ENCODE measurements at places on chromosomes 5 and 9.

DNA sequence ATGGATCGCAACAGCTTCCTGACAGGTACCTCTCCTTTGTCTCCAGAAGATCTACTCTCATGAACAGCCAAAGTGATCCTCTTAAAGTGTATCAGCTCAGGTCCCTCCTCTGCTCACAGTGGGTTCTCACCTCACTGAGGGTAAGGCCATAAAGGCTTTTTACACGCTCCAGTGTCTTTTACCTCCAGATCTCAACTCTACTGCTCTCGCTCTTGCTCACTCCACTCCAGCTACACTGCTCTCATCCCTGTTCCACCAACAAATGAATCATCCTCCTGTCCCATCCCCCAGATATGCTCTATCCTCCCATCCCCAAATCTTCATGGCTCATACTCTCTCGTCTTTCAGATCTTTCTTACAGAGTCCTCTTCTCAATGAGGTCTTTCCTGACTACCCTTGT is 248.6 kb upstream of the EFNA5 start:
- no peak for DNase-seq

- no peak for DNase-seq
These were observed 621.3 kb upstream of the ZNF608 start for GRCh38 chr5:125367702-125368101.

GRCh38 chr5:124887223-124887622 is 140.8 kb upstream of the ZNF608 start:
- DNase-seq = no peak

GRCh38 chr9:99863955-99864354 is 42.3 kb downstream of the NR4A3 start:
- DNase-seq = no peak

DNA sequence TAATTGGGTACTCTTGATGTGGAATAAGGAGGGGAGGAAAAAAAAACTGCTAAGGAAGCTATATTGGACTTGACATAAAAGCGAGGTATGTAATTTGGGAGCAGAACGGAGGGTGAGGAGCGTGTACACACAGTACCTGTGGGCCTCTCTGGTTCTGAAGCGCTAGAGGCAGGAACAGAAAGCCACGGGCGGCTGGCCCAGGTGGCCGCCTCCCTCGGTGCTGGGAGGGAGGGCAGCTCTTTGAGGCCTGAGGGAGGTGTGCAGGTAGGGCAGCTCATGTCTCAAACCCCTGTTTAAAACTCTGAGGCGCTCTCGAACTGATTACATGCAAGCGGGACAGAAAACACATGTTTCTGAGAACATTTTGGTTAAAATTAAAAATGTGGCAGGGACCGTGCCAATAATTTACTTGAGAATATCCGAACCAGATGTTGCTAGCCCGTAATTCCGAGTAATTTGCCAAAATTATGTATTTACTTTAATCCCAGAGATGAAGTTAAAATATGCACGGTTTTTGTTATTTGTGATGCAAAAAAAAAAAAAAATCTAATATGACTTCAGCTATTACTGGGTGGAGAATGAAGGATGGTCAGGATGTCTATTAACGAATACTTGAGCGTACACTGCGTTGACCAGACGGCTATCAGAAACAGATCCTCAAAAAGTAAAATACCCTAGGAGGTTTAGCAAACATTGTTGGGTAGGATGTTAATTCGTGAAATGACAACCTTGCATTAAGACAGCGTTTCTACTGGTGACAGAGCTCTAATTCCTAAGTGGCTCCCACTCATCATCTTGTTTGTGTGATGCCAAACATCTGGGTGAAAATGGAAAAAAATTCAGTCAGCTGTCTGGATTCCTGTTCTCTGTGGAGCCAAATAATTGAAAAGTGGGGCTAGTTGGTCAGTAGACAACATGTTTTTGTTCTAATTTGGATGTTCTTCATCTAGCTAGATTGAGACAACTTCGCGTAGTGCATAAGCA is 24.4 kb upstream of the STC2 start:
- no peak for DNase-seq

DNA sequence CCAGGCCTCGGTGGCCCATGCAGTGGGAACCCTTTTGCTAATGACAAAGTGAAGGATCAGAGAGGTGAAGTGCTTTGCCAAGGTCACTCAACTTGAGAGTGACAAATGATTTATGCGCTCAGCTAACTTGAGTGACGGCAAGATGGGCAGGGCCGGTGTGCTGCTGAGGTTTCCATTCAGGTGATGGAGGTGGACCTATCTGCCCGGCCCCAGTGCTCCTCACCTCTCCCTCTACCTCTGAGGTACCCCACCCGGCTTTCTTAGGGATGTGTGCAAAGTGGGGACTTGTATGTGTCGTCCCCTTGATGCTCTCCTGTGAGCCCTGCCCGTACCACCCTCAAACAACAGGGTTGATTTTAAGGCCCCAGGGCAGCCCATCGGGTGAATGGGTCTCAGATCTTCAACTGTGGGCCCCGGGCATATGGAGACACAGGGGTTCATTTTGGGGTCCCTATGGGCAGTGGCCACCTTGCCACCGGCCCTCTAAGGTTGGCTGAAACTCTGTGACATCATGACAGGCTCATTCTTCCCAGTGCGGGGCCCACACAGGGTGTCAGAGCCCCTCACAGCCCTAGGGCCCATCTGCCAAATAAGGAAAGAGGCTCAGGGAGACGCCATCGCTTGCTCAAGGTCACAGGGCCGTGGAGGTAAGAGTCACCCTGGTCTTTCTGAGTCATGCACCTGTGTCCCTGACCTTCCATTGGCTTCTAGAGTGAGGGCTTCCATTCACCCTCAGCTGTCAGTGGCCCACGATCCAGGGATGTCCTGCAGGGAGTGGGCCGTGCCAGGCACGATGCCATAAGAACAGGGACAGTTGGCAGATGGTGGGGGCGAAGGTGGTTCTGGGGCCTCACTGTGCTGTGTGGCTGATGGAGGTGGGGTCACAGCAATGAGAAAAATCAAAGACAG is 170.6 kb upstream of the MVB12B start:
- DNase-seq = no peak

DNA sequence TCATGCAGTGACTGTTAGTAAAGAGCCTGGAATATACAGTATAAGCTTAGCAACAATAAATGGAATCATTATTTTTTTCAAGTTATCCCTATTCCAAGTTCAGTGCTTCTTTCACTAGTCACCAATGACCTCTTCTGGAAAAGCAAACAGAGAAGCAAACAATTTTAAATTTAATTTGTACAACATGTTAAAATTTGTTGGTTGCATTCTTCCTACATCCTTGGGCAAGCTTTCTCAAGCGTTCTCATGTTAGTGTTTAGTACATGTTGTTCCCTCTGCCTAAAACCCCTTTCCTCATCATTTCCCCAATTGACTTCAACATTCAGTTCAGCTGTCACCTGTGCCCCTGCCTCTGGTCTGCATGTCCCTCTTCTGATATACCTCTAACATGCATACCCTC is 123.4 kb downstream of the SEC61B start:
- DNase-seq = no peak

- no peak for DNase-seq
These were observed 159.4 kb upstream of the FST start for GRCh38 chr5:53321073-53321472.

DNA sequence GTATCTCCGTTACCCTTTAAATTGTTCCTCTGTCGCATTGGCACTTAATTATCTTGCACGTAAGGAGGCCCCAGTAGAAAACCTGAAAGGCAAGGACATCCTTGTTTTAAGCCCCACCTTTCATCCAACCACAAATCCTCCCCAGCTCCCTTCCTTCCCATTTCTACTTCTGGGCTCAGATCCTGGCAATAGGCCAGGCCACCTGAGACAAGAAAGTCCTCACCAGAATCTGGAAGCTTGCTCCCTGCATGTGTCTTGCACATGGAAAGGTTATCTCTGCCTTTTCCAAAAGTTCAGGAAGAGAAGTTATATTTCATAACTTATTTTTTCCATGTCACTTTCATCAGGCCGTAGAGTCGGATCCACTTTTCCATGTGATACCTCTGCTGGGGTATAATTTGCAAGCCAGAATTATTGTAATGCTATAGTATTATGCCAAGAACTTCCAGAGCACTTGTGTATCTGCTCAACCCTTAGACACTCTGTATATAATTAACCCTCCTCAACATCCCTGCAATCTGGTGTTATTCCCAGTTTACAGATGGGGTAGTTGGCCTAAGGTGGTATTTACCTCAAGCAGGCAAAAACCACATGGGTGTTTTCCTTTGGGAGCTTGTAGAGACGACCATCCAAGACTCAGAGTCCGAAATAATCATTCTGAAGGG is 2.6 kb upstream of the SHB start:
- no peak for DNase-seq

DNA sequence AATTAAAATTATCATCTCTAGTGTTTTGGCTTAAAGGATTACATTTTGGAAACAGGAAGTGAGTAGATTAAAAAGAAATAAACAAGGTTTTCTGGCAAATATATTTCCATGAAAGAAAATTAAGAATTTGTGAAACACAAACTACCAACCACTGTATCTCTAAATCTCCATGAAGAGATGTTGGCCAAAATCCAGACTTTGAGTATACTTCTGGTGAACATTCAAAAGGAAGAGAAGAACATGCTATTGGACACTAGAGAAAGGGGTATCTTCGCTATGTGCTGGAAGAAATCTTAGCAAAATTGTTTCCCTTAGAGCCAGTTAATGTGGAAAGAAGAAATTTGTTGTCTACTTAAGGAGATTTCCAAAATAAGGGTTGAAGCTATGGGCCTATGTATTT is 710.4 kb upstream of the CTNND2 start:
- DNase-seq = no peak

- no peak for DNase-seq
These were observed 17.0 kb downstream of the ADAMTS2 start for GRCh38 chr5:179328291-179328690.

- DNase-seq = no peak
These were observed 304.7 kb downstream of the GABRG2 start for GRCh38 chr5:162372256-162372655.

GRCh38 chr5:124043456-124043855 is 531.5 kb downstream of the CSNK1G3 start:
- DNase-seq = no peak

DNA sequence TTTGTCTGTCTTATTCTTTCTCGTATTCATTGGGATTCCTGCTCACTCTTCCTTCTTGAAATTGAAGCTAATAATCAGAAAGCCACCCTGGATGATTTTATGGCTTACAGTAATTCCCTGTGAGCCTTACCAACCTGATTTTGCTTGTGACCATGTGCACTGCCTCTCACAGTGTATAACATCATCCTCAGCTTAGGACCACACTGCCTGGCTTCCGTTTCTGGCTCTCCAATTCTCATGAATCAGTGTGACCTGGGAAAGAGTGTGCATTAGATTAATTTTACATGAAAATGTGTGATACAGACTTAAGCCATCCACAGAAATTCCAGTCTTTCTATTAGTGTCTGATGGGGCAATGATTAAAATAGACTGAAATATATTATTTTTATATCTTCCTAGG is 126.8 kb upstream of the DMRT1 start:
- peak; percentile 13 for DNase-seq

- no peak for DNase-seq
These were observed 12.8 kb downstream of the DMXL1 start for GRCh38 chr5:119083679-119084078.

GRCh38 chr9:95757439-95757838 is 118.1 kb upstream of the ERCC6L2 start:
- no peak for DNase-seq

DNA sequence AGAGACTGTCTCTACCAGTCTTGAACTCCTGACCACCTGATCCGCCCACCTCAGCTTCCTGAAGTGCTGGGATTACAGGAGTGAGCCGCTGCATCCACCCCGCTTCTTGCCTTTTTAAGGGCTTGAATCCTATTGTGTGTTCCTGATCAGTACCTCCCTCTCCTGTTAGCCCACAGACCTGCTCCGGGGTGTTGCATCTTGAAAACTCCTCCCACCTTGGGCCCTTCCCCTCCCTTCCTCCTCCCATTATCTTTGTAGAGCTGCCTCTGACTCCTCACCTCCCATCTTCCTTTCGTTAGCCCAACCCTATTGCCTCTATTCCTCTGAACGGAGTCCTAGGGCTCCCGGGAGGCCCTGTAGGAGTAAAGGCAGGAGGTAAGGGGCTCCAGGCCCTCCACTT is 48.5 kb upstream of the NEK6 start:
- DNase-seq = no peak

DNA sequence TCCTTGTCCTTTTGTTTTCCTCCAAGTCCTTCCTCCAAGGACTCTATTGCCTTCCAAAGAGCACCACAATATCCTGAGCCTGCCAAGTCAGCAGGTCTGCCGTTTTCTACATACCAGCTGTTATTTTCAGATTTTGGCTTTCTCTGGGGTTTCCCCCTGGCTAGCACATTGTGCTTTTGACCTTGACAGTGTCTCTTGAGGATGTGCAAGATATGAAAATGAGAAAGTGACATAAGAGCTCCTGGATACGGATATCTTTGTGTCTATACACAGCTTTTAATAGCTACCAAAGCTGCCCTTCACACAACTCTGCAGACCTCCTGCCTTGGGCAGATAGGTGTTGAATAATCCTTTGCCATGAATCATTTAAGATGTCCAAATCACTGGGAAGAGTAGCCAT is 67.0 kb downstream of the HAPLN1 start:
- DNase-seq = no peak

GRCh38 chr9:13190040-13190439 is 89.5 kb downstream of the MPDZ start:
- no peak for DNase-seq

- no peak for DNase-seq
These were observed 19.5 kb upstream of the ASPN start for GRCh38 chr9:92501671-92502393.

DNA sequence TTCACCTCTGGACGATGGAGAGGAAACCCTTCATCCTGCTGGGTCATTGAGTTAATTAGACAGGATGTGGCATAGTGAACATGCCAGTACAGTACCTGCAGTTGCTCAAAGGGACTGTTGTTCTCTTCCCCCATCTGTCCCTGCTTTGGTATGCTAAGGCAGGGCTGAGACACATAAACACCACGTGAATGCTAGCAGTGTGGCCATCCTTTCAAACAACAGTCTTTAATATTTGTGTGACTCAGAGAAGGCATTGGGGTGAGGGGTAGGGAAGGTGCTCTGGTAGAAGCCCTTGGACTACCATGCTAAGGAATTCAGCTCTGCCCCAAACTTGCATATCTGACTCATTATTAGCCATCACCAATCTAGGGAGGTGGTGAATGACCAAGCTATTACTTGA is 180.2 kb upstream of the ZNF618 start:
- DNase-seq = no peak

DNA sequence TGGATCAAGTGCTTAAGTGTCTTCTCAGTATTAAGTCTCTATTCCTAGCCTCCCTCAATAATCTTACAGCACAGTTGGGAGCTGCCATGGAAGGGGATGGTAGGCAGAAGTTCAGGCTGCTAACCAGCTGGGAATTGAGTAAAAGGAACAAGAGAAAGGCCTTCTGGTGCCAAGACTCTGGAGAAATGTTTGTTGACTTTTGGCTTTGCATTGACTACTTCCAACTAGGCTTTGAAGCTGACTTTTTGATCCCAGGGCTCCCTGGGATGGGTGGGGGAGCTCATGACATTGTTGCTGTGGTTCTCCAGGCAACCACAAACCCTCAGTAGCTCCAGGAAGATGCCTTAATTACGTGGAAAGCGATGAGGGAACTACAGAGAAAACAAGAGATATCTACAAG is 85.2 kb upstream of the HTR4 start:
- no peak for DNase-seq

- no peak for DNase-seq
These were observed 8.7 kb upstream of the RANBP6 start for GRCh38 chr9:6024035-6024554.
